ENCODE measurements at places on chromosomes 16 and 17.

GRCh38 chr16:72092832-72093447 lies 480 bp downstream of the TXNL4B start:
- DNase-seq, result no peak

DNA sequence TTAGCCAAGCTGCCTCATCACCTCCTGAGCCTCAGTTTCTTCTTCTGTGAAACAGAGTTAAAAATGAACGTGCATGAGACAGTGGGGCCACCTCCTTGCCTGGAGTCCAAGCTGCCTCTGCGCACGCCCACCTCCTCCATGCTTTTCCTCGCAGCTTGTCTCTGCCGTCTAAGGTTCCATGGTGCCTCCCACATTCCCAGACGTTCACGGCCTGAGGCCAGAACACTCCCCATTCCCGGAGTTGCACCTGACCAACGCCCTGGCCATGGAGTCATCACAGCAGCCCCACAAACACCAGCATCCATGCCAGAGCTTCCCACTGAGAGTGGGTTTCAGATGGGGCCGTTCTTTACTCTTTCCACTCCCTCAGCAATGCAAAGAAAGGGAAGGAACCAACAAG lies 183.0 kb upstream of the FOXF1 start:
- no peak for DNase-seq

DNA sequence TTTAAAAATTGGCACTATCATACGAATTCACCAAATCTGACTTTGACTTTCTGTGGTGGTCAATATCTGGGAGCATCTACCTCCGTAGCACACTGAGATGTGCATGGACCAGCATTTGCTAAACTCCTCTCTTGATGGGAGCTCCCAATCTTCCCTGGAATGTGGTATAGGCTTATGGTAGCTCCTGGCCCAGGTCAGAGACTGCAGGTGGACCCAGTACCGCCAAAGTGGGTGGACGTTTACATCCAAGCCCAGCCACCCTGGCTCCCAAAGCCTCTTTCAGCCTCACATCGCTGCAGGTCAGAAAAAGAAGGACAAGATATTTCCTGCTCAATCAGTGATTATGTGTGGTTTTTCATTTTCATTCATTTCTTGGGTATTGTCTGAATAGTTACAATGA lies 43.1 kb upstream of the NKD1 start:
- no peak for DNase-seq

DNA sequence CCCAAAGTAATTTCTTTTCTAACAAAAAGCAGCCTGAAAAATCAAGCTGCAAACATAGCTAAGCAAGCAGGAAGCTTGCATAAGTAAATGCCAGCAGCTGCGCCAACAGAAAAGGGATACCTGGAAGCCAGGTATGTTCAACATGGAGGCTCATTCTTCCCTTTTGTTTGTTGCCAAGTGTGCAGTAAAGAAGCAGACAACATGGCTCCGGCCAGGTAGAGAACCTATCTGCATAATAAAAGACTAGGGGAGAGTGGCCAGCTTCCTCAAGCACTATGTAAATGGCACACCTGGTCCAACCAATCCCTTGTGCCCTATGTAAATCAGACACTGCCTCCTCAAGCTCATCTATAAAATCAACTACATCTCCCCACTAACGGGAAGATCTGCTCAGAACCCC lies 1407.0 kb downstream of the CDH11 start:
- DNase-seq, result no peak

DNA sequence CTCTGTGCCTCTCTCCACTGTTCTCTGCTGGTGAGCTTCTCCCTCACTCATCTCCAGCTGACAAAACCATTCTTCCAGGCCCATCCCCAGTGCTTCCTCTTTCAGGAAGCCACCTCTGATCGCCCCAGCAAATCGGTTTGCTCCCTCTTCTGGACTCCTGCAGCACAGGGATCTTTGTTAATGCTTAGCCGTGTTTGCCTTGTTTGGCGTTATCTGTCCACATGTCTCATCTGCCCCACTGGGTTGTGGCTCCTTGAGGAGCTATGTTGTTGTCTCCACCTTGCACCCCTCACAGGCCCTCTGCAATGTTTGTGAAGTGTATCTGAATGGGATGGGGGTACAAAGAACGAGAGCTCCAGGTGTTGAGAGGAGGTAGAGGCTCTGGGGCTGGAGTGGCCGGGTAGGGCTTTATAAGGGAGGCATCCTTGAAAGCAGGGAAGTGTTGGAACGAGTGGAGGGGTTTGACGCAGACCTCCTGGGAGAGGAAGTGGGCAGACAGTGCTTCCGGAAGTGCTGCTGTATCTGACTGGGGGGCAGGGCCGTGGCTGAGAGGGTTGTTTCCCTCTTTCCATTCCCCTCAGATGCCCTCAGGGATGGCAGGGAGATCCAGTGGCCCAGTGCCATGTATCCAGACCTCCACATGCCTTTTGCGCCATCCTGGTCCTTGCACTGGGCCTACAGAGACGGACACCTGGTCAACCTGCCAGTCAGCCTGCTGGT lies 27.8 kb downstream of the CASKIN2 start:
- DNase-seq, result no peak

GRCh38 chr16:78405833-78406232 lies 306.4 kb downstream of the WWOX start:
- no peak for DNase-seq

Measured in occipital lobe (tissue), 3 donors.